ENCODE measurements at places on chromosomes 2 and 18.

DNA sequence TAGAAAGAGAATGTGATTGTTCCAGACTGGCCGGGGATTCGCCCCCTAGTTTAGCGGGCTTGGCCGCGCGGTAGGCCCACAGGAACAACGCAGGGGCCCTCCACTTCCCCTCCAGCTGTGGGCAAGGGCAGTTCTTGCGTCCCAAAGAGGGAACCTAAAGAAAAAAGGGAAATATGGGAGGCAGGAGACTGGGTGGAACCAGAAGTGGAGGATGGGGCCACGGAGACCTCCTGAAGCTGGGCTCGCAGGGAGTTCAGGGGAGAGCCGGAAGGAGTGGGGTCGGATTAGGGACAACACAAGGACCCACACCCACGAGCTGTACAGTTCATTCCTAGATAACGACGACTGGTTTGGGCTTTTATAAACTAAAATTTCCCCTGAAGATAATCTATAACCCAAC, 18.2 kb downstream of the GNLY start:
- DNase-seq, result no peak

- DNase-seq, result no peak
Measured at GRCh38 chr2:105794926-105795574, 50.3 kb downstream of the NCK2 start.

GRCh38 chr2:64337314-64337713, 116.6 kb upstream of the LGALSL start:
- no peak for DNase-seq

- DNase-seq, result no peak
Measured at GRCh38 chr2:130729322-130730299, 741 bp downstream of the GPR148 start.

DNA sequence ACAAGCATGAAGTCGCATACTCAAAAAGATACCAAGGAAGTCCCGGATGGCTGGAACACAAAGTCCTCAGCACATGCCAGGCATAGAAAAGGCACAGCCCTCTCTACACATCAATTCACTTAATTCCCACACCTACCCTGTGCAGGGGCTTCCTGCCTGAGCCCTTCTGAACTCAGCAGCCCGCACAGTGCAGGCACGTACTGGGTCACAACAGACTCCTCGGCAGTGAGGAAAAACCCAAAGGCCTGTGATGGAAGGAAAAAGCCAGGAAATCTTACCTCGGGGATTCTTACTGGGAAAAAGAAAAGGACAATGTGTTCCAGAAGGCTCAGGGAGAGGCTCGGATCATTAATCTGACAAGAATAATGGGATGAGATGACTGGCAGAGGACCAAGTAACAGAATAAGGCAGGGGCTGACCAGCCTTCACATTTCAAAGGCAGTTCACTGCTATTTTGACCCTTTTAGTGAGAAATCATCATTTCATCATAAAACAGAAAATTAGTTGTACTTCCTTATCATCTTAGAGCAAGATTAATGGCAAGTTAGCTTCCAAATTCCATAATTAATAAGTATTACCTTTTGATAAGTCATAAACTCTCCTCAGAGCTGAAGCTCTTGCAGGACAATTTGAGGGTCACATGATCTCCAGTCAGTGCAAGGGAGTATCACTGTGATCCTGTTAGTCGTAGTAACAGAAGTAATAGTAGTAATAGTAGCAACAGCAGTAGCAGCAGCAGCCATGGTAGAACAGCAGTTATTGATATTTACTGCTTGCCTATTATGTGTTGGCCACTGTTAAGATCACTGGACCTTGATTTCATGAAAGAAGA, 87.4 kb downstream of the STK39 start:
- DNase-seq, result no peak

GRCh38 chr2:122683018-122683417, 927.6 kb downstream of the TSN start:
- DNase-seq, result no peak

DNA sequence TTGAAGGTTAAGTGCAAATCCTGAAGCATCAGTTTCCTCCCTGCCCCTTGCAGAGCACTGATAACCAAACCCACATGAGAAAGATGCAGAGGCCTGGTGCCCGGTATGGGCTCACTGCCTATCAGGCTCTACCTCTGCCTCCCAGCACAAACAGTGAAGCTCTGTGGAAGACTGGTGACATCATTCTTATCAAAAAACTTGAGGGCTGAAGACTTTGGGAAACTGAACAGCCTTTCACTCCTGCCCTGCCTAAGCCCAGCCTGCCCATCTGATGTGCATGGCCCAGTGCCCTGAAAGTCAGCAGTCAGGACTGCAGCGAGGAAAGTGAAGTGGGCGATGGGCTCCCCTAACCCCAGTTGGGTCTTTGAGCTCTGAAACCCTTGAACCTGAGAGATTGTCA, 174.8 kb upstream of the ARL4C start:
- no peak for DNase-seq

- DNase-seq, result no peak
Measured at GRCh38 chr2:182639971-182640370, 76.1 kb upstream of the DNAJC10 start.

DNA sequence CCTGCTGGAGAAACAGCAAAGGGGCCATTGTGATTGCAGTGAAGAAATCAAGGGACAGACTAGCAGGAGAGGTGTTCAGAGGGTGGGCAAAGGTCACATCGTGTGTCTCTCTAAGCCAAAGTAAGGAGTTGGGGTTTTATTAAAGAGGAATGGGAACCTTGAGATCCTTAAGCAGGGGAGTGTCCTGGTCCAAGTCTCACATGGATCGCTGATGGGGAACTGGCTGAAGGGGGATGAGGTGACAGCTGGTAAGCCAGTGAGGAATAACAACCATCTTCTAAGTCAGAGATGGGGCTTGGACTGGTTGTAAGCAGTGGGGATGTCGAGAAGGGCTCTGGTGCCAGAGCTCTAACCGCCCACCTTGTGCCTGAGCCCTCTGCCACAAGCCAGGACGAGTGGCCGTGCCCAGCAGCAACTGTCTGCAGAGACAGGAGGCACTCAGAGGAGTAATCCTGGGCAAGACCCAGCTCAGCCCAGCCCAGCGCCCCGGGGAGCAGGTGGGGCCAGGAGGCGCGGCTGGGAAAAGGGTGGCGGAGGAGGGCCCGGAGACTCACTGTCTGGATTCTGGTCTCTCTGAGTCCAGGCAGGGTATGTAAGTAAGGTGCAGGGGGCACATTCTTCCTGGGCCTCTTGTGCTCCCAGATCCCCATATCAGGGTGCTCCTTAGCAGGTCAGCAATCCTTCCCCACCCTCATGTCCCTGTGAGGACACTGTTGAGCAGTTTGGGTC, 13.7 kb downstream of the WNT10A start:
- DNase-seq, result no peak

- DNase-seq, result no peak
Measured at GRCh38 chr18:39311111-39311712, 1745.6 kb upstream of the CELF4 start.

DNA sequence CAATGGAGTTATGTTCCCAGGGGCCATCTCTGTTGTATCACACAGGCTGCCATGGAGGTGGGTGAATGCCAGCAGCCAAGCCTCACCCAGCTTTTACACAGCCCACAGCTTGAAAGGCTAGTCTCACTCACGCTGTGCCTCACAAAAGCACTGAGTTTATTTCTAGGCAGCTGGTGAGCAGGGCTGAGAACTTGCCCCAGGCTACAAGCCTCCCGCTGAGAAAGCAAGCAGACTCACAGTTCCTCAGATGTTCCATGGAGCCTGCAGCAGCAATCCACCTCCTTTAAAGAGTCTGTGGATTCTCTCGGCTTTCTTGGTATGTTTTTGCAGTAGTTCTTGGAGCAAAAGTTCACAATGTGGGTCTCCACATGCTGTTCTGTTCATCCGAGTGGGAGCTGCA, 40.9 kb upstream of the ALKAL2 start:
- DNase-seq, result no peak

DNA sequence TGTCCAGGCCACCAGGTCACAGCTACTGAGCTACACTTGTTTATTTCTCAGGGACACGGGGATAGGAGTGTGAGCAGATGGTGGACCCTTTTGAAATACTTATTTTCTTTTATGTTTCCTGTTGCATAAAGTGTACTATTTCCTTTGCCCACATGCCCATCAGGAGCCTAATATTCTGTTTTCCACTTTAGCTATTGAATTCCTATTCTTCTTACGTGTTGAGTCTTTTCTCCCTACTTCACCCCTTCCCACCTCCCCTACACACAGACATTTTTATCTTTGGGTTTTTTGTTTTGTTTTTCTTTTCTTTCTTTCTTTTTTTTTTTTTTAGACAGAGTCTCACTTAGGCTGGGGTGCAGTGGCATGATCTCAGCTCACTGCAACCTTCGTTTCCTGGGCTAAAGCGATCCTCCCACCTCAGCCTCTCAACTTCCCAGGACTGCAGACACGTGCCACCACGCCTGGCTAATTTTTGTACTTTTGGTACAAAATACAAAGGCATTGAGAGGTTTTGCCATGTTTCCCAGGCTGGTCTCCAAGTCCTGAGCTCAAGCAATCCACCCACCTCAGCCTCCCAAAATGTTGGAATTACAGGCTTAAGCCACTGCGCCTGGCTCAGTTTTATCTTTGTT, 5.2 kb upstream of the GPR55 start:
- no peak for DNase-seq

GRCh38 chr2:231169488-231169887, 28.9 kb upstream of the ARMC9 start:
- DNase-seq, result no peak

DNA sequence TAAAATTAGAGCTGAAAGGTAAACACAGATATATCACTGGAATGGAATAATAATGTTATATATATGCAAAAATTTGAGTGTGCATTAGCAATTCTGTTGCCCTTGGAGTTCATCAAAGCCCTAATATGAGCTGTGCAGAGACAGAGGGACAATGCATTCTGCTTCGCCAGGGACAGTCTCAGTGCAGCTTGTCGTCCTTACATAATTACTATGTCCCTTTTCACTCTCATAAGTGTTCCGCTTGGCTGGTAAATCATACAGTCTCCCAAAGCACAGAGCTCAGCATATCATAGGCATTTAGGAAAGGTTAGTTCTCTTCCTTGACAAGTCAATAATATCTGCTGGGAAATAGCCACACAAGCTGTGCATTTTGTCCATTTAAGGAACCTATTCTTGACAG, 30.7 kb downstream of the MAPK4 start:
- DNase-seq, result no peak

DNA sequence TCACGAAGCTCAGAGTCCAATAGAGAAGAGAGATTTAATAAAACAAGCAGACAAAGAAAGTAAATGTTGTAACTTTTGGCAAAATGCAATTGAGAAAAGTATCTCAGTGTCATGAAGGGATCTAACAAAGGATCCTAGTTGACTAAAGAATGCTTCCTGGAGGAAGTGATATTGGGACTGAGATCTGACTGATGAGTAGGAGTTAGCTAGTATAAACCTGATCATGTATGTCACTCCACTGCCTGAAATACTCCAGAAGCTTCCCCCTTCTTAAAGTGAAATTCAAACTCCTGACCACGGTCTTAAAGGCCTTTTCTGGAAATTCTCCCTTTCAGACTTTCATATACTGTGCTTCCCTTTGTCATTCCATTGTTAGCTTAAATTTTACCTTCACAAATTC, 1102.4 kb upstream of the ZEB2 start:
- no peak for DNase-seq

DNA sequence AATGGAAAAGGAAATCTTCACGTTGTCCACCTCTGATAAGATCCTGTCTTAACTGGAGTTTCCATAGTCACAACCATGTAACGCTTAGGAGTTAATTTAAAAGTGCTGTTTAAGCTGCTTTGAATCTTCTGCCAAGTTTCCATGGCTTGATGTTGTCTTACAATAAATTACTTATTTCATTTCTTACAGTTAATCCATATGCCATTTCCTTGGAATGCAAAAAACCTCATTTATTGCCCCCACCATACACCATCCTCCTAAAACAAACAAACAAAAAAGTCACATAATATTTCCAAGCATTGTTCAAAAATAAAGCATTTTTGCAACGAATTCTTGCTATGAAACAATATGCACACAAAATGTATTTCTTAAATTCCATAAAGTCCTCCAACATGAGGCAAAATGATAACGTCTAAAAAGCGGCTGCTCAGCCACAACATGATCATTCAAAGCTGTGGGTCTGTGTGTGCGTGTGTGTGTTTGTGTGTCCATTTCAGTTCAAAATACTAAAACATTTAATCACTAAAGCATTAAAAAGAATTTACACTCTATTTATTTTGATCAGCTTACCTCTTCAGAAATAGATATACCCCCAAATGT, 46.8 kb upstream of the PXDN start:
- DNase-seq, result no peak

DNA sequence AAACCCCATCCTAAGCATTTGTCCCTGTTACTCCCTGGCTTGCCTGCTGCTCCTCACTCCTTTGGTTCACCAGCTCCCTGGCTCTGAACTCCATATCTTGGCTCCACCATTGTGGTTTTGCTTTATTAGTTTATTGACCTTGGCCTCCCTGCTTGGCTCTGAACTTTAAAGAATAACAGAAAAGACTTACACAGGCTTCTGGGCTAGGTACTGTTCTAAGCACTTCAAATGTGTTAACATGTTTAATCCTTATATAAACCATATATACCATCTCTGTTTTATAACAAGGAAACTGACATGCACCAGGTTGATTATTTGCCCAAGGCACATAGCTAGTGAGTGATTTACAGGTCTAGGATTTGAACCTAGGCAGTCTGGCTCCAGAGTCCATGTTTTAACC, 149.7 kb upstream of the CAPN13 start:
- DNase-seq, result no peak

GRCh38 chr2:112958428-112959108, 19.2 kb upstream of the IL36G start:
- peak; percentile 48 for DNase-seq

DNA sequence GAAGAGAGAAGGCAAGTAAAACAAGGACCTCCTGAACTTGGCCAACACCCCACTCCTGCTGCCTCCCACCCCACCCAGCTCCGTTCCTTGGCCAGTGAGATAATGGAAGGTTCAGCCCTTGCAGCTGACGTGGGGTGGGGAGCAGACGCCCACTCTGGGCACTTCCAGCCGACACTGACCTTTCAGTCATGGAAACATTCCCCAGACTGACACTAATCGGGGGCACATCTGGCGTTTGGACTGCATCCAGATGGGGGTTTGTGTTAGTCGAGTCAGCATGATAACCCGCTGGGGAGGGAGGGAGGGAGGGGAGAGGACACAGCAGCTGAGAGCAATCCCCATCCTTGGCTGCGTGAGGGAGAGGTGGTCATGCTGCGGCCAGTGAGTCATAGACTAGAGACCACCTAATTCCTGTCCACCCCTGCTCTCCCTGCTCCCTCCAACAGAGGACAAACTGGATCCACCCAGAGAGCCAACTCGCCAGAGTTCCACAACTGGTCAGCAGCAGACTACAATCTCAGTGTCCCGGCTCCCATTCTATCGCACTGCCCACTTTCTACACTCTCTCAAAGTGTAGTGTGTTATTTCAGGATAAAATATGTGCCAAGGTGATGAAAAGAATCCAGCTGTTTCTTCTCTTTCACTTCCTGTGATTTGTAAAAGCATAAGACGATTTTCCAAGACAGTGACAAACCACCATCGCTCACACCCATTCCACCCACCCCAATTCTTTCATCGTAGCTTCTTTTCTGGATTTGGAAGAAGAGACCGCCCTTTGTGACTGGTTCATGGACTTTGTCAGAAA, 115.4 kb upstream of the PKDCC start:
- DNase-seq, result no peak

GRCh38 chr2:230684270-230685168, 28.1 kb upstream of the CAB39 start:
- DNase-seq, result no peak

Data from activated CD4-positive, alpha-beta T cell treated with anti-CD3 and anti-CD28 coated beads for 36 hours (primary cell).